ENCODE measurements at places on chromosomes 3 and 15.

- no peak for DNase-seq
Observed at GRCh38 chr3:12445523-12446240, 38.6 kb upstream of the TSEN2 start.

DNA sequence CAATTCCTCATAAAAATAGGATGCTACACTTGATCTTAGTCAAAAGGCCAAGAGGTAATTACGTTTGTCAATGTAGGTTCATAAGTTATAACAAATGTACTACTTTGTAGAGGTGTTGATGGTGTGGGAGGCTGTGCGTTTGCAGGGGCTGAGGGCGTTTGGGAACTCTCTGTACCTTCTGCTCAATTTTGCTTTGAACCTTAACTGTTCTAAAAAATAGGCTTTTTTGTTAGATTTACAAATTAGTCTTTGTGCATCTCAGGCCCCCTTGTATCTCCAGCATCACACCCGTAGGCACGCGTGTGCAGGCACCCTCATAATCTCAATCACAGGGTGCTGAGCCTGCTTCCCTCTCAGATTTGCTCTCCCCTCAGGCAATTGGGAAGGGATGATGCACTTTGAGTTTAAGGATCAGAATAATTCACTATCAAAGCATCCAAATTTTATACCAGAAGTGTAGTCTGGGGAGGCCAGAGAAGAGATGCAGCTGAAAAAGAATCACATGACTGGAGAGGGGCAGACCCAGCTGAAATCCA lies 36.1 kb upstream of the STRIT1 start:
- DNase-seq, result no peak

GRCh38 chr15:52710050-52710707 lies 31.0 kb upstream of the ATOSA start:
- no peak for DNase-seq

GRCh38 chr3:177804646-177805045 lies 607.4 kb upstream of the TBL1XR1 start:
- DNase-seq, result no peak

DNA sequence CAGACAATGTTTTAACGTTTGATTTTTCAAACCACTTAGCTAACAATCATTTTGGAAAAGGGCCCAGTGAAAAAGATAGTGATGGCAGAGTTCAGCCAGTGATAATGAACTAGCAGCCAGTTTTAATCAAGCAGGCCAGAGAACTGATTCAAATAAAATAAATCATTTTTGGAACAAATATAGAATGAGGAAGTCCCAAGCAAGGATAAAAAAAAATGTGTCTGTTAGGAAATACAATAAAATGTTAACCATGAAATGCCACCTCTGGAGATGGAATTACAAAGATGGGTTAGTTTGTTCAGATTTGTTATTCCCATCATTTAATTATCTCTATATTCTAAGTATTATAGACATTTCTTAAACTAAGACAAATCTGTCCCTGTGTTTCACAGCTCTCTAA lies 1.1 kb downstream of the HERC1 start:
- no peak for DNase-seq

DNA sequence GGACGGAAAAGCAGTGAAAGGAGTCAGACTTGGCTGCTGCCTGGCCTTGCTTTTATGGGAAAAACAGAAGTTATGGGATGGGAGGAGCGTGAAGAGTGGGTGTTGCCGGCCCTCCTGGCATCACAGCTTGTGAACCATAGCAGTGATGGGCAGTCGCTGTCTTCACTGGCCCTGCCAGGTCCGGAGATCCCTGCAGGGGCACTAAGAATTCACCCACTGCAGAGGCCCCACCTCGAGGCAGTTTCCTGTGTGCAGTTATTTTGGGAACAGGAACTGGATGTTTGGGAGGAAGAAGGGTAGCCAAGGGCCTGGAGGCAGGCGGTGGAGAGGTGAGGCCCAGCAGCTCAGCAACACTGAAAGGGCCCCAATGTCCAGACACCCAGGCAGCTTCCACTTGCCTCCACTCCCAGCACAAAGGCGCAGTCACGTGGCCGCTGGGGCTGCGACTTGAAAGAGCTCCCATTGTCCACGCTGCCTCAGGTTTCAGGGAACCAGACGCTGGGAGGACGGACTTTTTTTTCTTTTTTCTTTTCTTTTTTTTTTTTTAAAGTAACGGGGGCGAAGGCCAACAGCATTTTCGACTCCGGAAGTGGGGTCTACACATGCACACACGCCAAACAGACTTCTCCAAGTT lies 255.6 kb downstream of the ZNF621 start:
- peak; percentile 11 for DNase-seq

- DNase-seq, result no peak
Observed at GRCh38 chr3:45164056-45164455, 17.9 kb upstream of the CDCP1 start.

DNA sequence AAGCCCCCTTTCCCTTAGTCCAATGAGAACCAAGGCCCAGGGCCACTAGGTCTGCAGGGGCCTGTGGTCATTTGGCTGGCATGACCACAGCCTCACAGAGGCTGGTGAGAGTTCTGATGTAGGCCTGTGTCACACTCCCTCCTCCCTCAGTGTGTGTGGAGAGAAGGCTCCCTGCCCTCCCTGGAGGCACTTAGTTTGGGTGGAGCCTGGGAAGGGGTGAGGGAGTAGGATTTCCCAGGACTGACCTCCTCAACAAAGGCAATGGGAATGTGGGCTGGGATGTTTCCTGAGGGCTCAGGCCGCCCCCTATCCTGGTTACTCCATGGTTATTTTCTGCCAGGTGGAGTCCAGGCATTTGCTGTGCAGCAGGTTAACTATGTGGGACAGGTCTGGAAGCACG lies 7.6 kb downstream of the TEX264 start:
- DNase-seq, result no peak

- peak; percentile 60 for DNase-seq
Observed at GRCh38 chr3:188796122-188796631, 375.6 kb upstream of the TPRG1 start.

DNA sequence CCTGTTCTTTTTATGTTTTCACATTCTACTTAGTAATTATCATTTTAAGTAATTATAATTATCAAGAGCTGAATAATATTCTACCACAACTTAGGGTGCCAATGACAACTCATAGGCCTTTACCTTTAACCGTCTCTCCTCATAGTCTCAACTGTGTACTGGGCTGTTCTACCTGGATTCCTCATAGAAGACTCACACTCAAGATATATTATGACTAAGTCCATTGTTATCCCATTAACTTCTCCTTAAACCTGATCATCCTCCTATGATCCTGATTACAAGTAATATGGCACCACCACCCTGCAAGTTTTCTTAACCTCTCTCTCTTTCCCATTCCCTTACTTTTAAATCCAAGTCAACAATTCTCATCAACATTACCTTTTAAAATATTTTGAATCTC lies 285.9 kb upstream of the VEPH1 start:
- no peak for DNase-seq

- no peak for DNase-seq
Observed at GRCh38 chr15:94887391-94887790, 656.0 kb downstream of the MCTP2 start.

DNA sequence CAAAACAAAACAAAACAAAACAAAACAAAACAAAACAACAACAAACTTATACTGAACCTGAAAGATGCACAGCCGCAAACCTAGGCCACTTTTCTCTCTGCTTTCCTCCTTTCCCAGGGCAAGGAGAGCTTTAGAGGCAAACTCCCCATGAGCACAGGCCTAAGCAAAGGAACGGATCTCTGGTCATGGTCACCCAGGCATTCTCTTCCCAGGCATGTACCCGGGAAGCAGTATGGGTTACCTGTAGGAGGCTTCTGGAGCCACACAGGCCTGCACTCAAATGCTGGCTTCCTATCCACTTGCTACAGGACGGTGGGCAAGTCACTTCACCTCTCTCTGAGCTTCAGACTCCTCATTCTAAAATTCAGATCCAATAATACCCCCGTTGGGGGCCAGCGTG lies 171.8 kb downstream of the SMAD6 start:
- DNase-seq, result no peak

DNA sequence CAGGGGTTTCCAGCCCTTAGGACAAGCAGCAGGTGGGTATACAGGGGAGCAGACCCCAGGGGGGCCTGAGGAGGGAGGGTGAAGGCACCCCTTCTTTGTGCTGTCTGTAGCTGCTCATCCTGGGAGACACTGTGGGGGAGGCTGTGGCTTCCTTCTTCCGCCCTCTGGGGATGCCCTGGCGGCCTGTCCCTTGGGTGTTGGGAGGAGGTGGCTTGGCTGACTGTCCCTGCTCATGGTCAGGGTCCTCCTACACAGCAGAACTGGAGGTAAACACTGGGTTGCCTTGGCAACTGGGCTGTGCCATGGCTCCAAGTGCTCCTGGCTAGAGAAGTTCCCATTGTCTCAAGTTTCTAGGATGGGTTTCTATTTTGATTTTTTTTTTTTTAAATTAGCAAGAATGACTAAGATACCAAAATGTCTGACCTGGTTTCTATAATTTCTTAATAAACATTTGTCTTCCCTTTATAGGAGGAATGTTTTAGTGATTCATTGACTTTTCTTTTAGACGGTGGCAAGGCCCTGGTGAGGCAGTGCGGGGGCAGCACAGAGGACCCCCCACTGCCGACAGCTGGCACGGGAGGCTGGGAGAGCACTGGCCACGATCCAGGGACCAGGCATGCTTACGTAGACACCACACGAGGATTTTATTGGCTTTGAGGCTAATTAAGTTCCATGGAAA lies 12.4 kb downstream of the KLF13 start:
- DNase-seq, result peak; percentile 56

- DNase-seq, result no peak
Observed at GRCh38 chr15:27767918-27768640, 331.0 kb downstream of the OCA2 start.

DNA sequence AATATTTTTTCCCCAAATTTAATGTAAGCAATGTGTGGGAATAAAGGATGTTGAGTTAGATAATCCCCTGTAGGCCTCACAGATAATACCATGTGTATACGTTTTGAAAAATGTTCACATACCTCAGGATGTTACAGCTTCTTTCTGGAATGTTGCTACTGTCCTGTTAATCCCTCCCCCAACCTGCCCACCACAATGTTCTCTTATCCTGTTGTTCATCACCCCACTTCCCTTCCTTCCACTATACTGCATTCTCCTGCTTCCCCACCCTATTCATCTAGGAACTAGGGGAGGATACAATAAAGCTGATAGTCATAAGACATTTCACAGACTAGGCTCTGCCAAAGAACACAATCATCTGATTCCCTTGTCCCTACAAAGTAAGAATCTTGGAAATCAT lies 92.1 kb downstream of the IGF2BP2 start:
- DNase-seq, result peak; percentile 92

DNA sequence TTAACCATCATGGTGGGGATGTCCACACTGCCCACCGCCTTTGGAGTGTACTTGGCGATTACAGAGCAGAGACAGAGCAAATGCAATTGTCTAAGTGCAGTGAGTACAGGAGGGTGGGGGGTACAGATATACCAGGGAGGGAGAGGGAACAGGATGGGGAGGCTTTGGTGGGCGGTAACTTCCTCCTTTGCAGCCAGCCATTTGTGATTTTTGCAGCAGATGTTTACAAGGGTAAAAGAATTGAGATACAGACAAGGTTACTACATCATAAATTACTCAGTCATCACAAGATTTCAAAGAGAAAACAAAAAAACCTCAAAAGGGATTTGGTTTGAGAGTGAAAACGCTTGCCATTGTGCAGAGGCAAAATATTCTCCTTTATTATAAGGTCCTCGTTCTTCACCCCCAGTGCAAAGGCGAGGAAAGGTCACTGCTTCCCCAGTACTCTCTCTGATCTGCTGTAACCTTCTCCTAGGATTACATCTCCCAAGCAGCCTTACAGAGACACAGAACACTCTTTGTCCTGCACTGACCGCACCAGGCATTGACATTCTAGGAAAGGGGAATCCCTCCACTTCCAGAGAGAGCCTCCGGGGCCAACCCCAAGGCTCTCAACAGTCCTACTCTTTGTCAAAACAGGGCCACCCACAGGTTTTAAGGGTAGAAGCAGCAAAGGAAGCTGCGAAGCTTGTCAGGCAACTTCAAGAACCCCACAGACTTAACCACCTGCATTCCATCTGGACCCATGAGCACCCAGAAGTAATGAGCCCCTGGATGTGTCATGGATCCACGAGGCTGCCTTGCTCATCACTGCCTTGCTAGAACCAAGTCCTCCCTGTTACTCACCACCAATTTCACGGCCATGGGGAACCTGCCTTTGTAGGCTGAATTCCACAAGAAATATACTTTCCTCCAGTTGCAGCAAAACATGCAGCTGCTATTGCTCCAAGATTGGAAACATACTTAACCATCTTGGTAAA lies 117.3 kb downstream of the ADAMTS17 start:
- DNase-seq, result no peak

DNA sequence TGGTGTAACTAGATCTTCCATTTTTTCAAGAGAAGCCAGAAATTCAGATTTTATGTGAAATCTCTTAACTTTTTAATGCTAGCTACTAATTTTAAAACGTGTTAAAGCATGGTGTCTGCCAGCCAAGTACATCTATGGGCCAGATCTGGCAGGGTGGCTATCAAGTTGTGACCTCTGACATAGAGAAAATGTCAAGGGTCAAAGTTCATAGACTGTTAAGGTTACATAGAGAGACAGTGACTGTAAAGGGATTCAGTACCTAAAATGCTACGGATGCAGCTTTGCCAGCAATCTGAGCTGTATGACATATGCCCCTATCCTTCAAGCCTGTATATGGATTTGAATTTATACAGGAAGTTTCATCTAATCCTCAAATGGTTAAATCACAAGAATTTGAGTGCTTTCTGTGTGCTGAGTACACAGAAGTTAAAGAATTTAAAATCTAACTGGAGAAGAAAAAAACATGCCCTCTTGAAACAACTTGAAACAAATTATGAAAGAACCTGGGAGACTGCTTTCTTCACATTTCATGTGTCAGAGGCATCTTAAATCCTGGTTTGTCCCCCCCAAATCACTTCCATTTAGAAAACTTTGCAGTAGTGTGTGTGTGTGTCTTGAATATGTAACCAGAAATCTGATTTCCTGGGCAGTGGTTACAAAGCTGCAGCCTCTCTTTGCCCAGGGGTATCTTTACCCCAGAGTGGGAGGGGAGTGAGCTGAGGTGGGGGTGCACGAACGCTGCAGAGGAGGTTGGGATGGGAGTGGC lies 895 bp upstream of the ARHGAP31 start:
- no peak for DNase-seq

- peak; percentile 60 for DNase-seq
Observed at GRCh38 chr3:64399205-64399800, 174.0 kb upstream of the PRICKLE2 start.
